HT1080 (cell line): ENCODE measurements at places on chromosomes 6 and 20. TPM values are rescaled to one million over a fixed set of nuclear protein-coding genes. Genes with fewer than 3 reads are reported as not detected.

DNA sequence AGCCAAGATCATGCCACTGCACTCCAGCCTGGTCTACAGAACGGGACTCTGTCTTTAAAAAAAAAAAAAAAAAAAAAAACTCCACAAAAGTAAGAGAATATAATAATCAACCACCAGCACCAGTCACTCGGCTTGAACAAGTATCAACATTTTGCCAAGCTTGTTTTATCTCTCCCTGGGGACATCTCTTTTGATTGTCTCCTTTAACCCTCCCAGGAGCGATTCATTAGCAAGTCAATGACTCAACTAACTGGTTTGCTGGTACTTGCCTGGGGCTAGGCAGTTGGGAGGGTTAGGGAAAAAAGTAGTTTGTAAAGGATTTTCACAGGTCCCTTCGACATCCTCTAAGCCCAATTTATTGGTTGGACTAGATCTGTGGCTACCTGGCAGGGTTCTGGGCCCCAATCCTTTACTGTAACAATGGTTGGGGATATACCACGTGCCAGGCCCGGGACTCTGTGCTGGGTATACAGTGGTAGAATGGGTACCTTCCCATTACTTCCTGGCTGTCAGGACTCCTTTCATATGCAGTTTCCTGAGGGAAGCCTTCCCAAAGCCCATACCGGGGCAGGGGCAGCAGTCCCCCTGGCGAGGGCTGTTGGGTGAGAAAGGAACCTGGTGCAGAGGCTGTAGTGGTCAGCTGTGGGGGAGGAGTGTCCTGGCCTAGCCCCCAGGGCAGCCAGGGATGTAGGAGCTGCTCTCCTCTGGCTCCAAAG, 12.2 kb downstream of the TGIF2 start:
- DNase-seq, result no peak

GRCh38 chr6:168858926-168859325, 394.7 kb downstream of the THBS2 start:
- no peak for DNase-seq

GRCh38 chr6:20575125-20575524, 40.9 kb downstream of the CDKAL1 start:
- DNase-seq, result no peak

DNA sequence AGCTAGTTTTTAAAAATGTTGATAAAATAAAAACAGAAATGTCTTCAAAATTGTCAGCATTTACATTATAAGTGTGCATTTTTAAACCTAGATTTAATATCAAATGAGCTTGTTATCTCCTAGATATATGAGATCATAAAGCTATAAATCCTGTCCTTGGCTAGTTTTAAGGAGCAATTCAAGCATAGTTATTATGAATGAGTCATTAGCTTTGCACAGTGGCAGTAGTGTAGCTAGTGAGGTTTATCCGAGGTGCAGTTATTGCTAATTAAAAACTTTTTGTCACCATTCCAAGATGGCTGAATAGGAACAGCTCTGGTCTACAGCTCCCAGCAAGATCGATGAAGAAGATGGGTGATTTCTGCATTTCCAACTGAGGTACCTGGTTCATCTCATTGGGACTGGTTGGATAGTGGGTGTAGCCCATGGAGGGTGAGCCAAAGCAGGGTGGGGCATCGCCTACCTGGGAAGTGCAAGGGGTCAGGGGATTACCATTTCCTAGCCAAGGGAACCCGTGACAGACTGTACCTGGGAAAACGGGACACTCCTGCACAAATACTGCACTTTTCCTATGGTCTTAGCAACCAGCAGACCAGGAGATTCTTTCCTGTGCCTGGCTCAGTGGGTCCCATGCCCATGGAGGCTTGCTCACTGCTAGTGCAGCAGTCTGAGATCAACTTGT, 108.8 kb upstream of the SYNCRIP start:
- DNase-seq, result no peak

GRCh38 chr6:31903957-31904356, 2.1 kb upstream of the ZBTB12 start:
- DNase-seq, result no peak

- peak; percentile 62 for DNase-seq
Measured at GRCh38 chr6:90295854-90296340, 746 bp downstream of the BACH2 start.

DNA sequence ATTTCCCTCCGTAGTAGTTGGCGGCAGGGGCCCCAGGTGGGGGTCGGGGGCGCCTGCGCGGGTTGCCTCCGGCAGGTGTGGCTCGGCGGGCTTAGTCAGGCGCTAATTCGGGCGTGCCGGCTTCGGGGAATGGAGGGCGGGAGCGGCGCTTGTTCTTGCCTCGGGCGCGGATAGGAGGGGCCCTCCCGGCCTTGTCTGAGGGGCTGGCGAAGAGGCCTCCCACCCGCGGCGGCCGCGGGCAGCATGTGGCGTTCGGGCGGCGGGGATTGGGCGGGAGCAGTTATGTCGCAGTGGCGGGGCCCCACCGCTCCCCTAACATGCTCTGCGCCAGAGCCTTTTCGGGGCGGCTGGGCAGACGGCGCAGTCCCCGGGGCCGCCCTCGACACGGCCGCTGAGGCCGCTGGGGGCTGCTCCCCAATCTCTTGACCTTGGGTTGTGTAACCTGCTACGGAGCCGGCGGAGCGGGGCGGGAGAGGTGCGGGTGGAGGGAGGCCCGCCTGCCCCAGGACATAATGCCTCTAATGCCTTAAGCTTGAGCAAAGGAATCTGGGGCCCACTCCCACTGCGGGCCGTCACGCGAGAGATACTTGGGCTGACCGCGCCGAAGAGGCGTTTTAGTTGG, 1.1 kb downstream of the AMD1 start:
- DNase-seq, result peak; percentile 27

- no peak for DNase-seq
Measured at GRCh38 chr6:137193256-137194070, 20.0 kb upstream of the IL22RA2 start.

- no peak for DNase-seq
Measured at GRCh38 chr20:3541887-3542721, 71.3 kb downstream of the ATRN start.

DNA sequence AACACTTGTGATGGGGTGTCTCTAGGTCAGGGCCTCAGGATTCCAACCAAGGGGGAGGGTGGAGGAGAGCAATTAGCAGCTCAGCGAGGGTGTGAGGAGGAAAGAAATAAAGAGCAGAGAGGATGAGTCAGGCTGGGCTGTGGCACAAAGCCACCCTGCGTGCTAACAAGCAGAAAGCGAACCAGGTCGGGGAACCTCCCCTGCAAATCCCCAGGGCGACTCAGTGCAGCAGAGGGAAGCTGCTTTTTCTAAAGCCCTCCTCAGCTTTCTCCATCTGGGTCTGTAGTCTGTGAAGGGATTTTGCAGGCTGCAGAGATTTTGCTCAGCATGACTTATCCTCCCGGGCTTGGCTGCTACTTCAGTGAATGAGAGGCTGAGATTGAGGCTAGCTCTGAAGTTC, 6.6 kb upstream of the SPO11 start:
- DNase-seq, result peak; percentile 28

GRCh38 chr6:34374069-34374468, 18.4 kb downstream of the NUDT3 start:
- DNase-seq, result no peak

DNA sequence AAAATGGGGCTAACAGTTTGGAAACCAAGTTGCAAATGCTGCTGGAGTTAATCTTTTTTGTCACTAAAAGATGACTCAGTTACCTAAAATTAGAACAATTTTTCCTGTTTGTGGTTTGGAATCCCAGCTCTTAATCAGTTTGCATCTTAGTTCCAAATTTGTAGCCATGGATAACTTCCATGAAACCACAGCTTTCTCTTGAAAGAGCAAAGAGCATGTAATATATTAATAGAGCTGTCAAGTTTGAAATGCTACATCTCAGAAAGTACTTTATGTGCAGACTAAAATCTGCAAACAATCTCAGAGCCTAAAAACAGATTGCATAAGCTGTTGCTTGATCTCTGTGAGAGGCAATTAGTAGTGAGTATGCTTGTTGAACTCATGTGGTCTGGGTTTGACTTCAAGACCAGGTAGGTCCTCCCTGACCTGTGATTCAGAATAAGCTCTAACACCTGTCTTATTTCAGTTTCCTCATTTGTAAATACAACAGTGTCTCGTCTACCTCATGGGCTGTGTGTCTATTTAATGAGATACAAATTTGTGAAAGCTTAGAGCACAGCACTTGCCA, 23.5 kb downstream of the DHX35 start:
- DNase-seq, result peak; percentile 53

GRCh38 chr6:56299916-56300315, 52.5 kb upstream of the COL21A1 start:
- DNase-seq, result no peak

DNA sequence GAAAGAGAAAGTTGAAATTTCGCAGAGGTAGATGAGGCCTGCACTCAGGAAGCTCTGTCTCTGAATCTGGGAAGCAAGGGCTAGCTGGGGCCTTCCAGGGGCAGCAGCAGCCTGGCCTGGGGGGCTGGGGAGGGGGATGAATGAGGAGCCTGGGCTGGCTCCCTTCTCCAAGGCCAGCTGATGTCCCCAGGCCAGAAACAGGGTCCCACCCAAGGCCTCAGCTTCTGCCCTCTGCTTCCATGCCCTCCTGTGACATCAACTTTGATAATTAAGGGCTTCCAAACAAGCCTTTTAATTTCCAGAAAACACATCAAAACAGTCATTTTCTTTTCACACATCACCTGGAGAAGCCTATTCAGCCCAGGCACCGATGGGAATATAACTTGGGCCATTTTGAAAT, 15.4 kb downstream of the TFAP2A start:
- DNase-seq, result no peak

GRCh38 chr6:30151580-30151979, 9.4 kb downstream of the TRIM10 start:
- DNase-seq, result no peak

GRCh38 chr6:42197555-42198362, 3.0 kb upstream of the GUCA1B start:
- DNase-seq, result peak; percentile 78

DNA sequence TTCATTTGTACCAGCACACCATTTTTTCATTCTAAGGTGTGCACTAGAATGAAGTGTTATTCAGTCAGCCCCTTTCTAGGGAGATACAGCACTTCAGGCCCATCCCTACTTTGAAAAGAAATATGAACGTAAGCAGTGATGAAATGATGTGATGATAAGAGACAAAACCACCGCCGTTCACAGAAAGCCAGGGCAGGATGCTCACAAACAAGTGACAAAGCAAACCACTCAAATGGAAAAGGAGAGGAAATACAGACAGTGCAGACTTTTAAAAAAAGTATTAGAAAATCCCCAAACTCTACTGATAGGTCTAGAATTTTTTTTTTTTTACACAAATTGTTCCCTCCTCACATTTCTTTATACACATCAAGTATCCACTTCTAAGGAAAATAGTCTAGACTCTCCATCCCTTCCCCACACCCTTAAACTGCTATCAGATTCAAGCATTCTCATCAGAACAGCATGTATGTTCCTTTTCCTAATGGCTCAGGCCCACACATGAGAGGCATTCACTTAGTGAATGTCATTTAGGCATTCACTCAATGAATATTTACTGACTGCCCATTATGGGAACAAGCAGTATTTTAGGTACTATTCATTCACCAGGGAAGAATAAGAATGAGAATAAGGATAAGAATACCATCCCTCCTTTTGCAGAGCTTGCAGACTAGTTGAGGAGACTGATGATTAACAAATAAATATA, 243.5 kb downstream of the GMPR start:
- no peak for DNase-seq

GRCh38 chr20:35756404-35756803, 14.3 kb upstream of the RBM39 start:
- DNase-seq, result no peak

GRCh38 chr20:62664019-62664971, 22.0 kb downstream of the SLCO4A1 start:
- no peak for DNase-seq

DNA sequence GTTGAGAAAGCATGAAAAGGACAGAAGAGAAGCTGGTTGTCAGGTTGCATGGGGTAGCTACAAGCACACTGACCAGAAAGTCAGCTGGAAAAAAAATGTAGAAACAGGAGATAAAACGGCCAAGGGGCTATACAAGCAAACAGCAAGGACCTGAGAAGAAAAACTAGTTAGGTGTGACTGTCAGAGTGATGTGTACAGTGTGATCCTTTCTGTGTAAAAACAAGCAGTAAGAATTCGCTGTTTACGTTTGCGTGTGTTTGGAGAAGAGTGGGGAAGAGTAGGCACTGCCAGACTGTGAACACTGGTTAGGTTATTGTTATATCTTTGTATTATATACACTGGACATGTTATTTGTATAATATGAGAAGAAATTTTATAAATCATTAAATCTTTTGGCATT, 28.1 kb downstream of the PTPN1 start:
- no peak for DNase-seq

GRCh38 chr6:153956808-153957207, 82.2 kb upstream of the OPRM1 start:
- DNase-seq, result peak; percentile 30

- peak; percentile 78 for DNase-seq
Measured at GRCh38 chr6:74137911-74138310, 441.9 kb downstream of the CD109 start.

DNA sequence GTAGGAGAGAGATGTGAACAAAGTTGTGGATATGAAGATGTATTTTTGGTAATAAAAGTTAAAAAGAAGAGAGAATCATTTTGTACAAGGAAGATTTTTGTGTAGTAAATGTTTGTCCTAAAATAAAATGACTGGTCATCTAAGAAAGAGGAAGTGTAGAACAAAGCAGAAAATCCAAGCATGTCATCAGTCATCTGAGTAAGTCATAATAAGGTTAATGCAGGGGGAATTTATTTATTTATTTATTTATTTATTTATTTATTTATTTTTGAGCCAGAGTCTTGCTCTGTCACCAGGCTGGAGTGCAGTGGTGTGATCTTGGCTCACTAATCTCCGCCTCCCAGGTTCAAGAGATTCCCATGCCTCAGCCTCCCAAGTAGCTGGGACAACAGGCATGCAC, 15.7 kb upstream of the CGA start:
- no peak for DNase-seq

DNA sequence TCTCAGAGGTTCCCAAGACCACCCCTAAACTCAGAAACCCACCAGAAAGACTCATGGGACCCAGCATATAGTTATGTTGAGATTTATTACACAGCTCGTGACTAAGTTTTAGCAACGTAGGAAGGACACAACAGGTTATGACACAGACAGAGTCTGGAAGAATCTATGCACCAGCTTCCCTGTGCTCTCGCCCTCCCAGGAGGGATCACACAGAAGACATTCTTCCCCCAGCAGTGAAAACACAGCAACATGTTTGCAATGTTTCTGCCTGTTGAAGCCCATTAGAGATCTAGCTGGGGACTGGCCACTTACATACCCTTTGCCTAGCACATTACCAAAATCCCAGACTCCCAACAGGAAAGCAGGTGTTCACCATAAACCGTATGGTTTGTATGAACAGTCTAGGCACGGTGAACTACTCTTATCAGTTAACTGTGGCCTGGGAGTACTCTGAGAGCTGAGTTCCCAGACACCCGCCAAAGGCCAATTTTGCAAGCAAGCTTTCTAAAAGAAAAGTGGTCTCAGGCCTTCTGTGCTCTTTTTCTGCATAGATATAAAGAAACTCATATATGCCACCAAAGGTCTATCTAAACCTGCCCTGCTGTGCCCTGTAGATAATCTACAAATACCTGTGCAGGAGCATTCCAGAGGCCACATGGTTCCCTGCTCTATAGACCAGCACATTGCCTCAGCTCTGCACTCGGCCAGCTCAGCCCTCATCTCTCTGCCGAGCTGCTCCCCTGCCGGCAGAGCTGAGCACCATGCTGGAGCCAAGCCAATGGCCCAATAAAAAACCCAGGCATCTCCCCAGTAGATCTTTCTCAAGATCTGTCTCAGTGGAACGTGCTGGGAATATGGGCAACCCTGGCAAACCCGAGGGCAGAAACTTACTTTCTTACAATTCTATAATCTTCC, 69.6 kb upstream of the SMIM28 start:
- no peak for DNase-seq

Gene MYL9
- total RNA-seq, result 3.8 and 10.0 TPM in 2 replicates

Gene TINAG
- total RNA-seq, result not detected in 2 replicates

Gene PTGIS
- total RNA-seq, result 0.02 TPM in 1 of 2 replicates, not detected in the other

Gene ZSCAN23
- total RNA-seq, result 0.43 and 0.84 TPM in 2 replicates

Gene SERPINB1
- 1.4 and 1.8 TPM in 2 replicates for total RNA-seq

Gene CALHM6
- total RNA-seq, result 0.31 TPM in 1 of 2 replicates, not detected in the other
